Motor neuron (in vitro differentiated cells): ENCODE measurements at places on chromosomes 1 and 21. TPM values are rescaled to one million over a fixed set of nuclear protein-coding genes. Genes with fewer than 3 reads are reported as not detected.

Gene DIPK1A
- 12.3 and 12.5 TPM in 2 replicates for total RNA-seq

Gene SH2D5
- 0.58 and 1.9 TPM in 2 replicates for total RNA-seq

Gene FCER1A
- not detected in 2 replicates for total RNA-seq

Gene NFASC
- 57.1 and 57.7 TPM in 2 replicates for total RNA-seq

Gene LIPI
- total RNA-seq: not detected in 2 replicates

Gene TSACC
- 1.5 and 2.4 TPM in 2 replicates for total RNA-seq

Gene HCRTR1
- total RNA-seq: 0.35 and 0.36 TPM in 2 replicates

Gene CYP4Z1
- total RNA-seq: 11.7 and 17.0 TPM in 2 replicates

Gene LCE2B
- total RNA-seq: not detected in 2 replicates

Gene ETV3L
- not detected in 2 replicates for total RNA-seq

Gene CELSR2
- total RNA-seq: 61.1 and 64.5 TPM in 2 replicates

Gene LAPTM5
- total RNA-seq: 0.33 and 0.63 TPM in 2 replicates

Gene SMIM11
- total RNA-seq: 4.7 and 4.9 TPM in 2 replicates

Gene PGLYRP4
- total RNA-seq: 0.17 and 0.27 TPM in 2 replicates

Gene SMCP
- not detected in 2 replicates for total RNA-seq

Gene S100A16
- total RNA-seq: 7.6 and 8.0 TPM in 2 replicates

Gene DISP3
- 13.7 and 15.4 TPM in 2 replicates for total RNA-seq

Gene STYXL2
- total RNA-seq: 0.27 and 0.42 TPM in 2 replicates

Gene CASZ1
- total RNA-seq: 15.1 and 17.8 TPM in 2 replicates

Gene MAN1C1
- total RNA-seq: 2.7 and 3.7 TPM in 2 replicates

Gene CLCNKB
- total RNA-seq: not detected in 2 replicates

Gene RASAL2
- 30.5 and 34.1 TPM in 2 replicates for total RNA-seq

Gene OR2AK2
- total RNA-seq: 0.26 TPM in 1 of 2 replicates, not detected in the other

Gene GBP3
- total RNA-seq: 0.11 and 0.31 TPM in 2 replicates

Gene OMA1
- 9.5 and 9.8 TPM in 2 replicates for total RNA-seq

Gene RXRG
- total RNA-seq: 18.9 and 21.1 TPM in 2 replicates

Gene ELF3
- total RNA-seq: 0.89 and 1.2 TPM in 2 replicates

Gene PTPN22
- 0.11 and 0.44 TPM in 2 replicates for total RNA-seq

Gene CLCA4
- total RNA-seq: 0.22 and 0.36 TPM in 2 replicates

Gene KCNE2
- 0.31 and 0.38 TPM in 2 replicates for total RNA-seq

Gene PLCH2
- total RNA-seq: 3.3 and 4.7 TPM in 2 replicates

Gene SPRR1B
- total RNA-seq: not detected in 2 replicates

Gene MROH9
- total RNA-seq: 0.34 TPM in 1 of 2 replicates, not detected in the other

Gene VHLL
- 3.1 TPM in 1 of 2 replicates, not detected in the other for total RNA-seq

Gene FALEC
- total RNA-seq: 2.0 and 2.3 TPM in 2 replicates

Gene NTRK1
- 0.11 and 0.61 TPM in 2 replicates for total RNA-seq

Gene C1orf116
- total RNA-seq: 0.25 TPM in 1 of 2 replicates, not detected in the other

Gene RORC
- 1.0 TPM in 1 of 2 replicates, not detected in the other for total RNA-seq

Gene BEST4
- total RNA-seq: 0.27 and 0.31 TPM in 2 replicates

Gene CYP4A22
- 0.21 and 0.23 TPM in 2 replicates for total RNA-seq

Gene CHI3L2
- total RNA-seq: 3.1 and 4.0 TPM in 2 replicates

Gene UBAP2L
- total RNA-seq: 158 and 182 TPM in 2 replicates

Gene KLHDC9
- total RNA-seq: 1.8 and 2.0 TPM in 2 replicates

Gene PCSK9
- 0.05 and 0.25 TPM in 2 replicates for total RNA-seq

Gene PM20D1
- 0.14 and 0.22 TPM in 2 replicates for total RNA-seq

Gene S100A14
- total RNA-seq: 0.61 and 0.92 TPM in 2 replicates

Gene TACSTD2
- total RNA-seq: 0.14 and 0.36 TPM in 2 replicates

Gene C1orf167
- total RNA-seq: 0.15 and 1.9 TPM in 2 replicates

Gene FCAMR
- total RNA-seq: 0.18 and 0.46 TPM in 2 replicates
